ENCODE measurements at places on chromosomes 11 and 22. TPM values are rescaled to one million over a fixed set of nuclear protein-coding genes. Genes with fewer than 3 reads are reported as not detected.

Gene KCNJ5
- 17.1 TPM for total RNA-seq

Gene RFPL1
- total RNA-seq = not detected

Gene KDM4E
- not detected for total RNA-seq

Gene SLC29A2
- total RNA-seq = 7.5 TPM

Gene MICALL1
- total RNA-seq = 26.8 TPM

Gene ARHGAP42
- total RNA-seq = 37.2 TPM

Gene KCTD14
- 1.2 TPM for total RNA-seq

Gene OR51B5
- total RNA-seq = not detected

Gene CCDC188
- total RNA-seq = 0.41 TPM

Gene MYOD1
- not detected for total RNA-seq

Gene KRTAP5-1
- not detected for total RNA-seq

Gene OR2D2
- 1.4 TPM for total RNA-seq
